ENCODE measurements at places on chromosomes 4 and X.

- no peak for DNase-seq
Observed at GRCh38 chrX:80486299-80486698, 66.1 kb downstream of the TENT5D start.

GRCh38 chr4:2075987-2076907, 17.1 kb downstream of the NAT8L start:
- no peak for DNase-seq

DNA sequence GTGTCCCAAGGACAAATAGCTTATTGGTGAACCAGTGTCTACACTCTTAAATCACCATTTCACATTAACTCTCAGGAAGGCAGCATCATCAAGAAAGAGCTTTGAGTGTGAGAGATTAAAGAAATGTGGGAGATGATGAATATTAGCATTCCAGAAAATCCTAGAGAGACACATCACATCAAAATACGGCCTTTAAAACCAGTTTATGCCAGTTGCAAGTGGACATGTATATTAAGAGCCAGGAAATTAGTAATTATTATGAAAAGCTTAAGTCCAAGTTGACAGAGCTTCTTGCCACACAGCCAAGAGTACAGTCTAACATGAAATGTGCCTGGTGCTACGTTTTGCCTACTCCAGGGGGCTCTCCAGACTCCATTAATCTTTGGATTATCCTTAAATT, 503.0 kb upstream of the BOD1L1 start:
- DNase-seq: no peak

- no peak for DNase-seq
Observed at GRCh38 chrX:94551831-94552230, 877.8 kb downstream of the FAM133A start.

- no peak for DNase-seq
Observed at GRCh38 chrX:30973784-30974427, 84.9 kb upstream of the TAB3 start.

Measured in thoracic aorta (tissue), 2 donors.